Adrenal gland (tissue), 19 donors: ENCODE measurements at places on chromosomes 16 and 17. TPM values are rescaled to one million over a fixed set of nuclear protein-coding genes. Genes with fewer than 3 reads are reported as not detected.

GRCh38 chr17:6491071-6491700 lies 46.9 kb downstream of the PIMREG start:
- no peak overlapping the region for H3K27ac ChIP-seq
- H3K36me3 ChIP-seq = no peaks in the 10 kb centered on the region
- no peak overlapping the region for H3K4me3 ChIP-seq
- DNase-seq = no peak
- H3K27me3 ChIP-seq = no peaks in the 10 kb centered on the region
- H3K4me1 ChIP-seq = no peaks in the 10 kb centered on the region

The SCGB1C2 gene
- polyA plus RNA-seq = not detected

The VPS9D1 gene
- polyA plus RNA-seq = 102 TPM

The SLC52A1 gene
- polyA plus RNA-seq = not detected
